Stimulated activated CD4-positive, alpha-beta T cell treated with anti-CD3 and anti-CD28 coated beads, Interleukin-2, amount 100 ng/mL, for 4 hours (primary cell): ENCODE measurements at places on chromosomes 11 and 22.

GRCh38 chr22:50444663-50445062 lies 30.2 kb downstream of the SBF1 start:
- no peak for DNase-seq

DNA sequence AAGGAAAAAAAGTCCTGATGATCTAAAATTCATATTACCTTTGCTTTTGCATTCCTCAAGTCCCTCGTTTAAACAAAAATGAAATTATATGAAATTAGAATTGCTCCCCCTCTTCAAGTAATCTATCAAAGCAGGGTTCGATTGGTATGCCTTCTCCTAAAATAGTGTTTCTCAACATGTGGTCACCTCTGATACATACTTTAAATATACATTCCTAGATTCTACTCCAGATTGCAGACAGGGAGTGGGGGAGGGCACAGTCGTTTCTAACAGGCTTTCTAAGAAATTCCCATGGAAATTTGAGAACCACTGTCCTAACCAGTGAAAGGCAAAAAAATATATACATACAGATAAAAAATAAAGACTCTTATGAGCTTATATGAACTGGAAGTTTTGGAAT lies 22.6 kb upstream of the IRAG1 start:
- no peak for DNase-seq

DNA sequence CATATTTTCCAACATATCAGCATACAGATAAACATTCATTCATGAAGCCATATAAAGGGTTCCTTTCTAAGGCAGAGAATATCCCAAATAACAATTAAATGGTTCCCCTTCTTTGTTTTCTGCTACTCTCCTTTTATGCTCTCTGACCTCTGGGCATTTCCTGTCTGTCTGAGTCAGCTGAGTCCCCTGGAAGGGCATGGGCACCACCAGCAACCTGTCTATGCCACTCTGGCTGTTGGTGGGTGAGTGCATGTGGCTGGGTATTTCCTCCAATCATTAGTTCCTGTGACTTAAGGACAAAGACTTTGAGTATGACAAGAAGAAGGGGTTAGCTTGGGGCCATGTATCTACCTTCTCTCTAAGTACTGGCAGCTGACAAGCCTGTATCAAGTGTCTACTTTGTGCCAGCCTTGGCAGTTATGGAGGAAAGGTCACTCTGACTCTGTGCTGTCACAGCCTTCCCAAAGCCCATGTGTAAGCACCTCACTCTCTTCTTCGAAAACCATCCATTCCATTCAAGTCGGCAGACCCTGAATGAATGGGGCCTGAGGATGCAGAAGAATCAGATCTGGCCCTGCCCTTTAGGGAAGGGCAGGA lies 86.3 kb upstream of the PHOX2A start:
- DNase-seq: no peak

GRCh38 chr11:45920531-45921477 lies 1.7 kb upstream of the LARGE2 start:
- DNase-seq: no peak

DNA sequence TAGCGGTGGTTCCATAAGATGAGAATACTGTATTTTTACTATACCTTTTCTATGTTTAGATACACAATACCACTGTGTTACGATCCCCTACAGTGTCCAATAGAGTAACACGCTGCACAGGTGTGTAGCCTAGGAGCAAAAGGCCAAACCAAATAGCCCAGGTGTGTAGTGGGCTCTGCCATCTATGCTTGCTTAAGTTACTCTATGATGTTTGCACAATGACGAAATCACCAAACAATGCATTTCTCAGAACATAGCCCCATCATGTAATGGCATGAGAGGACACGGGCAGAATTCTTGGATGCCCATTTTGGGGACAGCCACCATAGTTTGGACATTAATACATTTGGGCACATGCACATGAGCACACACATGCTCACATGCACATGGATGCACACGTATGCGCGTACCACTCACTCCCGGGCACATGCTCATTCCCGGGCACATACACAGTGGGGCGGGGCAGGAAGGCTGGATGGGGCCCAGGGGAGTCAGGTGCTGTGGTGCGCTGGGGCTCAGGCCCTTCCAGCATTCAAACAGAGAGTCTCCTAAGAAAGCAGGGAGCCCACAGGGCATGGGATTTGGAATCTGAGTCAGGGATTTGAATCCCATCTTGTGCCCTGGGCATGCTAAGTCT lies 51.1 kb downstream of the RTN4R start:
- no peak for DNase-seq

DNA sequence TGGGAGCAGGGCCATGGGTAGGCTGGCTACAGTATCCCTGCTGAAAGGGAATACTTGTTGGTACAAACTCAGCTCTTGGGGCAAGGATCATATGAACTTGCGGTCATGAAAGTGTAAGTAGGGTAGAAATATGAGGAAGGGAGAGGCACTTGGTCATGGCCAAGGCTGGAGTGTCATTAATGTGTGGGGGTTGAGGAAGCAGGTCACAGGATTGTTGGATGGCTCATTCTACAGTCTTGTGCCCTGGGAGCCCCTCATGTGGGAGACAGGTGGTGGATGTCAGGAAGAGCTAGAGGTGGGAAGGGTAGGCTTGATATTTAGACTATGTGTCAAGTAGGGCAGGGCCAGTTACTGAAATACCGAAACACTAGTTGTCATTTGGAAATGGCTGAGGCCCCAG lies 95.5 kb downstream of the RRM1 start:
- DNase-seq: no peak

GRCh38 chr22:27734066-27734465 lies 67.5 kb downstream of the MN1 start:
- DNase-seq: no peak

DNA sequence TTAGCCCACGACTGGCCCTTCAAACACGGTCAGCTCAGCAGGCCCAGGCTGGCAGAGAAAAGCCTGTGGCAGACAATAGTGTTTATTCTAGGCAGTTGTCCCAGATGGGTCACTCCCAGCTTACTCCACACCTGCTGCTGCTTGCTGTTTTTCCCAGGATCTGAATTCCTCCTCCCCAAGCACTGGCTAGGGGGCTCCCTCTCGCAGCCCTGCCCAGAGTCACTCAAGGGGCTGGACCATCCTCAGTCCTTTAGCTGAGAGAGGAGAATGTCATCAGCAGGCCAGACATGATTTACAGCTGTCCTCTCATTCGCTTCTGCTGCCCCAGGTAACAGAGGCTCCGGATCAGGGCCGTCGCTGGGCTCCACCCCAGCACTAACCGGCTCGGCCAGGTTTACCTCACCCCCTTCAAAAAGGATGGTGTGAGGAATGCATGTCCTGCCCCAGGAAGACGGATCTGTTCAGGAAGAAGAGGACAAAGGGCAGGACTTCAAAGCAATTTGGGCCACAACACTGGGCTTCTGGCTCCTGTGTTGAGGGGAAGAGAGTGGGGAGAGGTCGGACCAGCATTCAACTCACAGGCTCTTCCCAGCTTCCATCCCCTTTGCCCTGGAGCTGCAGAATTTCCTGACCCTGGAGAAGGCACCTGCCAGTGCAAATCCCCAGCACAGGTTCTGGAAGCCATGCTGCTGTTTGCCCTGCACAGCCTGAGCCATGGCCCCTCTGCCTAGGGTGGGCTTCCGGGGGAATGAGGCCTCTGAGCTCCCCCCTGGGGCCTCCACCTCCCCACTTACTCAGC lies 59.7 kb upstream of the BARX2 start:
- DNase-seq: no peak

- no peak for DNase-seq
These were observed 1584.3 kb upstream of the RAG2 start for GRCh38 chr11:38182126-38182866.

- no peak for DNase-seq
These were observed 749.9 kb downstream of the METTL15 start for GRCh38 chr11:28858076-28858475.

- no peak for DNase-seq
These were observed 3.0 kb downstream of the TTC12 start for GRCh38 chr11:113317339-113317738.

DNA sequence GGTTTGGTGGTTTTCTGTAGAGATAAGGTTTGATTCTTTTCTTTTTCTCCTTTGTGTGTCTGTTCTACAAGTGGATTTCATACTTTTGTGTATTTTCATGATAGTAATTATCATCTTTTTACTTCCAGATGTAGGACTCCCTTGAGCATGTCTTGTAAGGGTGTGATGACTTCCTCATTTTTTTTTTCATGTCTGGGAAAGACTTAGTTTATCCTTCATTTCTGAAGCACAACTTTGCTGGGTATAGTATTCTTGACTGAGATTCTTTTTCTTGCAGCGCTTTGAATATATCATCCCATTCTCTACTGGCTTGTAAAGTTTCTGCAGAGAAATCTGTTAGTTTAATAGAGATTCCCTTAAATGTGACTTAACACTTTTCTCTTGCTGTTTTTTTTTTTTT lies 32.9 kb downstream of the MADD start:
- no peak for DNase-seq

GRCh38 chr11:26618441-26618840 lies 46.4 kb upstream of the MUC15 start:
- no peak for DNase-seq

GRCh38 chr11:1387521-1387920 lies 2.2 kb upstream of the BRSK2 start:
- no peak for DNase-seq

- no peak for DNase-seq
These were observed 27.3 kb downstream of the ARRB1 start for GRCh38 chr11:75324189-75324588.

GRCh38 chr22:23402275-23403151 lies 177.6 kb downstream of the IGLL1 start:
- DNase-seq: peak; percentile 18

- no peak for DNase-seq
These were observed 59.7 kb upstream of the AMPD3 start for GRCh38 chr11:10395166-10395897.

GRCh38 chr22:32717337-32718240 lies 83.9 kb upstream of the TIMP3 start:
- DNase-seq: no peak

GRCh38 chr11:76260296-76260925 lies 54.1 kb upstream of the WNT11 start:
- DNase-seq: no peak

DNA sequence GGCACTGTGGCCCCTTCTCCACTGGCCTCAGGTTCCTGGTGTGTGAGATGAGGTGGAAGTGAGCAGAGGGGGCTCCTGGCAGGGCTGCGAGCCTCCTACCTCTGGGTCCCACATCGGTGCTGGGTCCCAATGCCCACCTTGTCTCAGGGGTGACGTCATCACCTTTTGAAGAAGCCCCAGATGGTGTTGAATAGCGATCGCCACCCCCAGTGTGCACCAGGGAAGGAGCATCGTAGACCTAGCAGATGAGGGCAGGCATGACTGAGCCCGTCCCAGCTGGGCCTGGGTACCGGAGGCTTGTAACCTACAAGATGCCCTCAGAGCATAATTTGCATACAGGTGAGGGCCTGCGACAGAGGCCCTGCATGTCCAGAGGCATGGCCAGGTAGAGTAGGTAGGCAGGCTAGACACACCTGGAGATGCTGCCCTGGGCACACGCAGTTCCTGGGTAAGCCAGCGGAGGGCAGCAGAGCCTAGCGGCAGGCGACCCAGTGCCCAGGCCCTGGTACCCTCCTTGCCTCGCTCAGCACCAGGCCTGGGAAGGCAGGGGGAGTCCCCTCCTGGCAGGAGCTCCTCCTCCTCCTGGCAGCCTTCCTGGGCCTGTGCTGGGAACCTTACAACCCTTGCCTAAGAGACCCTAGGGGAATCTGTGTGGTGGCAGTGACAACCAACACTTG lies 52.5 kb downstream of the TPCN2 start:
- DNase-seq: peak; percentile 69

DNA sequence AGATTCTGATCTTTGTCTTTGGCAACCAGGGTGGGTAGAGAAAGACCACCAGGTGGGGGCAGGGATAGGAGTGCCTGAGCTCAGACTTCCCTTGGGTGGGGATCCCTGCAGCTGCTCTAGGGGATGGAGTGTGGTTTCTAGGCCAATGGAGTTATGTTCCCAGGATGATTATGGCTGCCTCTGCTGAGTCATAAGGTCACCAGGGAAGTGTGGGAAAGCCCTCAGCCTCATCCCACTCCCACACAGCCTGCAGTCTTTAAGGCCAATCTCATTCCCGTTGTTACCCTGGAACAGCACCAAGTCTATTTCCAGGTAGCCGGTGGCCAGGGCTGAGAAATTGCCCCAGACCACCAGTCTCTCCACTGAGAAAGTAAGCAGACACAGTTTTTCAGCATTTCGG lies 2269.3 kb upstream of the RAG2 start:
- no peak for DNase-seq

DNA sequence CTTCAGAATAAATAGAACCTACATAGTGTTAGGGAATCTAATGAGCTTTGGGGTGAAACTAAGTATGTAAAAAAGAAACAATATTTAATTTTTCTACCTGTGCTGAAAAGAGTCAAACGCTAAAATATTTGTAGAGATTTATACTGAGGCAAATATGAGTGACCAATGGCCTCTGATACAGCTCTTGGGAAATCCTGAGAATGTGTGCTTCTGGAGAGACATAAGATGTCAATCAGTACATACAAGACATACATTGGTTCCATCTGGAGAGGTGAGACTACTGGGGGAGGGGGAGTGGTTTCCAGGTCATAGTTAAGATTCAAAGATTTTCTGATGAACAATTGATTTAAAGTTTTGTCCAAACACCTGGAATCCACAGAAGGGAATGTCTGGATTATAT lies 970 bp downstream of the ASRGL1 start:
- no peak for DNase-seq

- DNase-seq: no peak
These were observed 20.6 kb upstream of the SCGB1D1 start for GRCh38 chr11:62169448-62169847.

- DNase-seq: no peak
These were observed 9.4 kb downstream of the BMAL1 start for GRCh38 chr11:13287036-13287435.

DNA sequence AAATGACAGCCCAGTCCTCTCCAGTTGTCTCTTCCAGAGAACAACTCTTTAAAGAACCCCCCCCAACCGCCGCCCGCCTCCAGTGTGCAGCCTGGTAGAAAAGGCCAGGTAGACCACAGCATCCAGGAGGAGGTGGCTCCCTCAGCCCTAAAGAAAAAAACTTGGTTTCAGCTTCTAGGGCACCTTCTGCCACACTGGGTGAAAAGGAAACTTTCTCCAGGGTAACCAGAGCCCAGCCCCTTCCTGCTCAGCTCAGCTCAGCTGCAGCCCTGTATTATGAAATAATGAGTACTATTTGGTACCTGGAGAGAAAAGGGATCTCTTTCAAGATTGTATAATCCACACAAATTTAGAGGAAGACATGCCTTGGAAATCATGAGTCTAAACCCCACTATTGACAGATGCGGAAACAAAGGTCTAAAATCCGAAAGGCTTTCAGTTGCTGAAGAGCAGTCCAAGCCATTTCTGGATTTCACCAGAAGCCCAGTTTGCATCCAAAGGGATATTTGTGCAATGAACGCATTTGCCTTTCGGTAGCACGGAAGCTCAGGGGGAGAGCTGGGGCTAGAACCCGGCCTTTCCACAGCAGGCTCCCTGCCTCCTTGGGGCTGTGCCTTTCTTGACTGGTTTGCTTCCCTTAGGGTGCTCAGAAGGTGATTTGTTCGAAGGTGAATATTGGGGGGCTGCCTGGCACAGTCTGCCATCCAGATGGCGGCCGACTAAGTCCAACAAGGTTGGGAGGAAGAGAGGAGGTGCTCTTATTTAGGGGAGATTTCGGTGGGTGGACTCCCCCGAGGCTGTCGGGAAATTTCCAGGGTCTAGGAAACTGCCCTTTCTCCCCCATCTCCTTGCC lies 3.3 kb downstream of the FXYD6 start:
- DNase-seq: no peak

- DNase-seq: no peak
These were observed 45.6 kb downstream of the COMMD9 start for GRCh38 chr11:36243641-36244040.

- DNase-seq: no peak
These were observed 389.5 kb upstream of the FAT3 start for GRCh38 chr11:91835051-91835560.

- DNase-seq: no peak
These were observed 20.9 kb upstream of the ATXN10 start for GRCh38 chr22:45650721-45651120.
